ENCODE measurements at places on chromosomes 2 and 18. TPM values are rescaled to one million over a fixed set of nuclear protein-coding genes. Genes with fewer than 3 reads are reported as not detected.

Gene UPP2
- total RNA-seq = not detected

Gene CAPN14
- total RNA-seq = 0.60 TPM

Gene AKAIN1
- total RNA-seq = not detected

Gene ASB18
- not detected for total RNA-seq

Gene IL1F10
- not detected for total RNA-seq
